H4 (cell line): ENCODE measurements at places on chromosomes 1 and 21.

DNA sequence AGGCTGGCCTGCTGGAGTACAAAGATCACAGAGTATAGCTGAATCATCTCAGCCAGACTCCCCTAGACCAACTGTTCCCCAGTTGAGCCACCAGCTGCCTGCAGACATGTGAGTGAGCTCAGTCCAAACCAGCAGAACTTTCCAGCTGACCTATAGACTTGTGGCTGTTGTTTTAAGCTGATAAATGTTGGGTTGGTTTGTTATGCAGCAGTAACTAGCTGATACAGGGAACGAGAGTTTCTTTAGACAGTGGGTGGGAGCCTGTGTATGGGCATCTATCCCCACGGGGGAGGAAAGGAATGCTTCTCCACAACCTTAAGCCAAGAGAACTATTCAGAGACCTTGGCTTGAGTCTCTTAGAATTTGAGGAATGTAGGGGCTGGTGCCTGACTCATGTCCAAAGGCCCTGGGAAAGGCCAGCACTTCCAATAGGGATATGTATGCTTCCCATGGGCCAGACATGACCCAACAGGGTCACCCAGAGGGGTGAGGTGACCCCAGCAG is 30.1 kb downstream of the SLC1A7 start:
- no peak for DNase-seq

DNA sequence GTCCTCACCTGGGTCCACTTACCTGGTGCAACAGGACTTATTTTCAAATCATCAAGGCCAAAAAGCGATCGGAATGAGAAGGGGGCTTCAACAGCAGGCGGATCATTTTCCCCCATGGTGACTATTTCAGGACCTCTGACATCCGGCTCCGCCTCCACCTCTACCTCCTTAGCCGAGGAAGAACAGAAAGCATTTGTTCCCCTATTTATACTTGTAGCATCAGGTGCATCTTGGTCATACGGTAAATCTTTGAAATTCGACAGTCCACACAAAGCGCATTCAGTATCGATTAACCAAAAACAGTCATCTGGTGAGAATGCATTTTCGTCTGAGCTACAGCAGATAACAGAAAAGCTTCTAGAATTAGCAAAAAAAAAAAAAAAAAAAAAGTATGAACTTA is 550 bp downstream of the TMPRSS3 start:
- DNase-seq = no peak

DNA sequence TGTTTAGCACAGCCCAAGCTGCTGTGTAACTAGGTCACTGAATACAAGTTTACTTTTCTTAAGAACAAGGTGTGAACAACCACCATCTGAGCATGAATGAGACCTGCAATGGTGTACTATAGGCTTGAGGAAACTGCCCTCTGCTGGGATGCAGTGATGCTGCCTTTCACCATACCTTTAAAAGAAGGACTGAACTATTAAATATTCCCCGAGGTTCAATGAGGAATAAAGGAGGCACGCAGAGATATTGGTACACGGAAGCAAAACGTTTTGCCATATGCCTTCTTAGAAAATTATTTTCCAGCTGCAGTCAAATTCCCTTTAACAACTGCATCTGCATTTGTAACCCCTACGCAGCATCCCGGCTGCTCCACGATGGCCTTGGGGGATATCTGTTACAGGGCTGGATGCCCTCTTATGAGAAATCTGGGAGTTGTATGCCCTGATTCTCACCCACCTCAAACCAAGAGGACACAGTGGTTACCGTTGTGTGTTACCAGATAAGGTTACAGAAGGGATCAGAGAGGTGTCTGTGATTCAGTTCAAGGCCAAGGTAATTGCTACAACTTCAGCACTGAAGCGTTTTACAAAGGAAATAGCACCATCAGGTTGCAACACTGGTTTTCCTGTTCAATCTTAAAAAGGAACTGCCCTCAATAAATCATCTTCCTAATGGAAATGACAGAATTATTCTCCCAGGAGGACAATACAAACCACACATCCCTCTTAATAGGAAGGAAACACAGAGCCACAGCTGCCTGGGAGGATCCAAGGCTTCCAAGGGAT is 470.5 kb downstream of the LTN1 start:
- no peak for DNase-seq

DNA sequence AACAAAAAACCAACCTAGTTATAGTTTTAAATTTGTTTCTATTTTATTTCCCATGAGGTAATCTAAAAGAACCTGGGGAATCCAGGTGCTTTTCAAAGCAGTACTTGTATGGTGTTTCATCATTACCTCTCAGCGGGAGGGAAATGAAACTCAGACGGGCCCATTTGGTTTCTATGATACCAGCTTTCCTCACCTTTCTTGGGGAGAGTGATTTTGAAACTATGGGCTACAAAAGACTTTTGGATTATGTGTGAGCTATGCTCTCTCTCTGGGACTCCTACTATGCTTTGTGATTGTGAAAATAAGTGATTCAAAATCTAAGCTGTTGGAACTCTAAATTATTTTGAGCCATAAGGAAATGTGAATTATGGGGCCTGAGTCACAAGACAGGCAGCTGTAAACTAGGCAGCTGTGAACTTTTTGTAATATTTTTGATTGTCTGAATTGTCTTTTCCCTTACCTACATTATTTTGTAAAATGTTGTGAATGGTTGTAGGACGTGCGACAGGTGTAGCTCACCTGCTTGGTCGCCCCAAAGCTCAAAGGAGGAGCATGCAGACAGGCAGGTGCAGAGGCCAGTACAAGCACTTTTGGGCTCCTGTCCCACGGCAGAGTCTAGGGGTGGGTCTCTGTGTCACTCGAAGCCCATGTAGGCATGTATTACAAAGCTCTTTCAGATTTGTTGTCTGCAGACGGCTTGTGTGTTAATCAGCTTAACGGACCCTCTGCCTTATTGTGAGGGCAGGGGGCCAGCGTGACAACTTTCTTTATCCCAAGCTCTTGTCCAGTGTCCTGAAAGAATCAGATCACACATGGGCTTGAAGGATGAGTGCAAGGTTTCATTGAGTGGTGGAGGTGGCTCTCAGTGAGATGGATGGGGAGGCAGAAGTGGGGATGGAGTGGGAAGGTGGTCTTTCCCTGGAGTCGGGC is 64.8 kb upstream of the BACH1 start:
- no peak for DNase-seq

DNA sequence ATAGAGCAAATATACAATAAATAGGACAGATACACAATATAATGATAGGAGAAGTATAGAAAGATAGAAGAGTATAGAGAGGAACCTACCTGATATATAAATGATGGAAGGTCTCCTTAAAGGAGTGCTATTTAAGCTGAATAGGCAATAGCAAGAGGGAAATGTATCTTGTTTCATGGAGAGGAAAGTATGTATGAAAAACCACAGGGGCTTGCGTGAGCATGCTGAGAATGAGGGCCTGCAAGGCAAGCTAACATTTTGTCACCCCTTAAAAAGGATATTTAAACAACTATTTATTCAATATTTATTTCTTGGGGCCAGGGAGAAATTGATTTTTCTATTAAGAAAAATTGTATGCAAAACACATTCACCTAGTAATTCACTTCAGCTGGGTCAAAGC is 150.9 kb upstream of the ZRANB2 start:
- DNase-seq = peak; percentile 87

- no peak for DNase-seq
Measured at GRCh38 chr1:161491472-161491871, 13.8 kb upstream of the FCGR2A start.

- no peak for DNase-seq
Measured at GRCh38 chr1:156893048-156893953, at the start of gene PEAR1. Gene PEAR1, plus strand, starts transcription at chr1:156893718. Its CDS starts 10,209 bp downstream, at chr1:156903927.

DNA sequence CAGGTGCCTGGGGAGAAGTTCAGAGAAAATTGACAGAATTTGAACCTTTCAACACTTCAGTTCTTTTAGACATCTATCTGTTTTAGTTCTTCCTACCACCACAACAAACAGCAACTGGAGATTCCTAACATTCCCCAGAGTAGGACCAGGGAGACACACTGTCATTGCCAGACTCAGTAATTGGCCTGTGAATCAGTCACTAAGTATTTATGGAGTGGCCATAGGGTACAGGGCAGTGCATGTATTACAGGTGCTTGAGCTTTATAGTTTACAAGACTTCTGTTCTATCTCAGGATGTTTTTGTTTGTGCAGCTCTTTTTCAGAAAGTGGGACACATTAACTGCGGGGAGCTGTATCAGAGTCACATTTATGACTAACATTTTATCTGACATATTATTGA is 1.7 kb downstream of the CDC14A start:
- peak; percentile 17 for DNase-seq

DNA sequence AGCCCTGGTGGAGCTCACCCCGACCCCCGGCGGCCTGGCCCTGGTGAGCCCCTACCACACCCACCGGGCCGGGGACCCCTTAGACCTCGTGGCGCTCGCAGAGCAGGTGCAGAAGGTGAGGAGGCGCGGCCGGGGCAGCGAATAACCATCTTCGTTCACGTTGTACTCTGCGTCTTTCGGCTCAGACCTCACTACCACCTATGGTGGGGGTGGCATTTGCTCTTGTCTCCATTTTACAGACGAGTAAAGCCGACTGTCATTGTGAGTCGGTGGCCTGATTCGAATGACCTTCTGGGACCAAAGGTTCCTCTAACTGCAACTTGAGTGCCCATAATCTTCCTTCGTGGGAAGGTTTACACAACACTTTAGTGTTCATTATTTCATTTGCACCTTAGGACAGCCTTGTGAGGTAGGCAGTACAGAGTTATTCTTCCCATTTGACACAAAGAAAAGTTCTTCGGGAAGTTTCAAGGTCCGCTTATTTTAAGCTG is 506 bp downstream of the C1orf50 start:
- DNase-seq = peak; percentile 21

DNA sequence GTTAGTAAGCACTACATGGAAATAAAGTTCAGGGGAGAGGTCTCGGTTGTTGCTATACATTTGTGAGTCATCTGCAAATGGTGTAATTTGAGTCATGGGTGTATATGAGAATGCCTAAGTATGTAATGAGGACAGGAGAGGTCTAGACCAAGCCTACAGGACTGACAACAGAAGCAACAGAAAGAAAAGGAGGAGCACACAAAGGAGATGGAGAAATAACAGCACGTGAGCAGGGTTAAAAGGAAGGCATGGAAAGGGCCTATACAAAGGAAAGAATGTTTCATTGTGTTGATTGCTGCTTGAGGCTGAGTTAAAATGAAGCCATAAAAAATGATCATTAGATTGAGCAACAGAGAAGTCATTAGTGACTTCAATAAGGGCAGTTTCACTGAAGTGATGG is 28.0 kb upstream of the PRKAA2 start:
- DNase-seq = no peak

- no peak for DNase-seq
Measured at GRCh38 chr1:245256528-245256927, 101.7 kb downstream of the KIF26B start.

- no peak for DNase-seq
Measured at GRCh38 chr1:173934440-173934839, 17.3 kb upstream of the SERPINC1 start.

DNA sequence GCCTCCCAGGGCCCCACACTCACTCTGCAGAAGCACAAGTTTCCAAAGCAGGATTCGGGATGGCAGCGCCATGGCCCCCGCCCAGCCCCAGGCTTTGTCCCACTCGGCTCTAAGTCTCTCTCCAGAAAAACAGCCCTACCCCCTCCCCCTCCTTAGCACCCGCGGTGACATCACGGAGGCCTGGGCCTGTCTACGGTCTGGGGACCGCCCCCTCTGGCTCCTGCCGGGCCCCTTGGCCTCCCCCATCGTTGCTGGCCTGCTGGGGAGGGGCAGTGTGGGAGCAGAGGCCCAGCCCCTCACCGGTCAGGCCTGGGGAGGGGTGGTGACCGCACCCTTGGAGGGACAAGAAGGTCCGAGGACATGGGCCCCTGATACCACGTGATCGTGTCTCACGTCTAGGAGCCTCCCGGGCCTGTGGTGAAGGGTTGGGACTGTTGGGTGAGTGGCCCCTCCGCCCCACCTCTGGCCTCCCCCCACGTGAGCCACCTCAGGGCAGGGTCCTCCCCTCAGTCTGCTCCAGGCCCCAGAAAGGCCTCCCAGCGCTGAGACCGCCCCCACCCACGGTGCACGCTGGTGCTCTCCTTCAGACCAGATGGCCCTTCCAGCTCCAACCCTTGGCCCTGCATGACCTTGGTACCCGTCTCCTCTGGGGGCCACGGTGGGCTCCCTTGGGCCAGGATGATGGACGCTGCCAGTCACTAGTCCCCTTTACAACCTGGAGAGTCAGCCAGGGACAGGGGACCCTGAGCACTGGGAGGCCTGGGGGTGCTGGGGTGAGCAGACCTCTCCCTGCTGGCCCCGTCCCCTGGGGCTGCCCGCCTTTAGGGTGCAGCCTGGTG is at the start of gene MXRA8:
MXRA8 (minus strand) TSS at position 123 of the 839 bp plus-strand sequence; CDS start at position 72, 51 bp downstream.
- peak; percentile 85 for DNase-seq

DNA sequence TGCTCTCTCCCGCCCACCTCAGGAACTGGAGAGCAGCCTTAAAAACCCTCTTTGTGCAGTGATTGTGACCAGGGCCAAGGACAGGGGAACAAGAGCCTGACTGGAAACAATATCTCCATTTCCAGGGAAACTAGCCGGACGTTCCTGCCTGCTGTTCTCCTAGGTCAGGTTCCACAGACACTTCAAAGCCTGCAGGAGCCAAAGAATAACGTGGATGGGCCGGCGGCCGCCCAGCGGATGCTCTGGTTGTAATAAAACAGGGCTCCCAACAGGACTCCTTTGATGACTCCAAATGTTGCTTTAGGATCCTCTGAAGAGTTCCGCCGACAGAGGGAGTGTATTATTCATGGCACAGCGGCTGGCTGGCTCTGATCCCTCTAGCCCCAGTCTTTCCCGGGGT is 162.2 kb downstream of the PLXNA2 start:
- no peak for DNase-seq

GRCh38 chr1:11571906-11572616 is 82.2 kb downstream of the FBXO2 start:
- no peak for DNase-seq

- DNase-seq = no peak
Measured at GRCh38 chr1:160950657-160951056, 4.0 kb downstream of the ITLN2 start.

- DNase-seq = no peak
Measured at GRCh38 chr21:38173276-38174035, 83.3 kb upstream of the KCNJ15 start.

GRCh38 chr1:211648336-211648735 is 27.1 kb downstream of the NEK2 start:
- peak; percentile 47 for DNase-seq

GRCh38 chr1:185017338-185017737 is 28.0 kb upstream of the RNF2 start:
- peak; percentile 75 for DNase-seq

GRCh38 chr1:229249854-229250644 is 20.9 kb upstream of the RAB4A start:
- no peak for DNase-seq

DNA sequence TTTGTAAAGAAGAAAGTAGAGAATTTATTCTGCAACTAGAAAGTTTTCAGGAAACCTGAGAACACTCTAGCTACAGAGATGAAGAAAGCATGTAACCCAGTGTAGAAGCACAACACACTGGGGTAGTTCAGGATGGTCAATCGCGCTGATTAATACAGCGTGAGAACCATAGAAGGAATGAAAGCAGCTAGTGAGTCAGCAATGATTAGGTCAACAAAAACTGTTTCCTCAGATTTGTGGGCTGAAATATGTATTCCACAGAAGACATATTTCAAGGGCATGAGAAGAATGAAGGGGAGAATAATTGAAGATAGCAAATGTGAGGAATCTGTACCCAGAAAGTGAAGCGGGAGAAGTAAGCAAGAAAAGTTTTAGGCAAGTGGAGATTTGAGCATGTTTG is 97.8 kb upstream of the ADGRL2 start:
- DNase-seq = no peak
